ENCODE measurements at places on chromosomes 11 and 22.

GRCh38 chr22:43983808-43984207 lies 28.6 kb downstream of the SAMM50 start:
- no peak for DNase-seq

DNA sequence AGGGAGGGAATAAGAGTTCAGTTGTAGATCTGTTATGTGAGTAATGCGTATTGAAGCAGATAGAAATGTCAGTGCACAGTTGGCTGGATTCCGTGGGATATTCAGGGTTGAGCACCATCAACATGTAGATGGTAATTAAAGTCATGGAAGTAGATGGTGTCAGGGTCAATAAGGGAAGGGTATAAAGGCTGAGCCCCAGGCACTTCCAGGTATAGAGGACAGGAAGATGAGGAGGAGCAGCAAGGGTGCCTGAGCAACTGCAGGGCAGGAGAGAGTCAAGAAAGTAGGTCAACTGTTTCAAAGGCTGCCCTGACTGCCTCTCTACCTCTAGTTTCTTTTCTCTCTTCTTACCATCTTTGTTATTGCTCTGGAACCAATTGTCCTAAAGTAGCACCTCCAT lies 85.9 kb downstream of the MICAL2 start:
- DNase-seq: no peak

- no peak for DNase-seq
Measured at GRCh38 chr11:108662700-108663099, 2.2 kb upstream of the DDX10 start.

DNA sequence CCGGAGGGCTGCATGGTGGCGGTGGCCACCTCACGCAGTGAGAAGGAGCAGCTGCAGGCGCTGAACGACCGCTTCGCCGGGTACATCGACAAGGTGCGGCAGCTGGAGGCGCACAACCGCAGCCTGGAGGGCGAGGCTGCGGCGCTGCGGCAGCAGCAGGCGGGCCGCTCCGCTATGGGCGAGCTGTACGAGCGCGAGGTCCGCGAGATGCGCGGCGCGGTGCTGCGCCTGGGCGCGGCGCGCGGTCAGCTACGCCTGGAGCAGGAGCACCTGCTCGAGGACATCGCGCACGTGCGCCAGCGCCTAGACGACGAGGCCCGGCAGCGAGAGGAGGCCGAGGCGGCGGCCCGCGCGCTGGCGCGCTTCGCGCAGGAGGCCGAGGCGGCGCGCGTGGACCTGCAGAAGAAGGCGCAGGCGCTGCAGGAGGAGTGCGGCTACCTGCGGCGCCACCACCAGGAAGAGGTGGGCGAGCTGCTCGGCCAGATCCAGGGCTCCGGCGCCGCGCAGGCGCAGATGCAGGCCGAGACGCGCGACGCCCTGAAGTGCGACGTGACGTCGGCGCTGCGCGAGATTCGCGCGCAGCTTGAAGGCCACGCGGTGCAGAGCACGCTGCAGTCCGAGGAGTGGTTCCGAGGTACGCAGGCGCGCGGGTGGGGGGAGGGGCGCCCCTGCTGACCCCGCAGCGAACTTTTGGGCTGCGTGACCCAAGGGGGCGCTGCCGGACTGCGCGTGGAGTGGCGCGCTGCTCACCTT lies 670 bp downstream of the NEFH start:
- DNase-seq: no peak

GRCh38 chr11:125085301-125086081 lies 22.4 kb downstream of the SLC37A2 start:
- DNase-seq: no peak

DNA sequence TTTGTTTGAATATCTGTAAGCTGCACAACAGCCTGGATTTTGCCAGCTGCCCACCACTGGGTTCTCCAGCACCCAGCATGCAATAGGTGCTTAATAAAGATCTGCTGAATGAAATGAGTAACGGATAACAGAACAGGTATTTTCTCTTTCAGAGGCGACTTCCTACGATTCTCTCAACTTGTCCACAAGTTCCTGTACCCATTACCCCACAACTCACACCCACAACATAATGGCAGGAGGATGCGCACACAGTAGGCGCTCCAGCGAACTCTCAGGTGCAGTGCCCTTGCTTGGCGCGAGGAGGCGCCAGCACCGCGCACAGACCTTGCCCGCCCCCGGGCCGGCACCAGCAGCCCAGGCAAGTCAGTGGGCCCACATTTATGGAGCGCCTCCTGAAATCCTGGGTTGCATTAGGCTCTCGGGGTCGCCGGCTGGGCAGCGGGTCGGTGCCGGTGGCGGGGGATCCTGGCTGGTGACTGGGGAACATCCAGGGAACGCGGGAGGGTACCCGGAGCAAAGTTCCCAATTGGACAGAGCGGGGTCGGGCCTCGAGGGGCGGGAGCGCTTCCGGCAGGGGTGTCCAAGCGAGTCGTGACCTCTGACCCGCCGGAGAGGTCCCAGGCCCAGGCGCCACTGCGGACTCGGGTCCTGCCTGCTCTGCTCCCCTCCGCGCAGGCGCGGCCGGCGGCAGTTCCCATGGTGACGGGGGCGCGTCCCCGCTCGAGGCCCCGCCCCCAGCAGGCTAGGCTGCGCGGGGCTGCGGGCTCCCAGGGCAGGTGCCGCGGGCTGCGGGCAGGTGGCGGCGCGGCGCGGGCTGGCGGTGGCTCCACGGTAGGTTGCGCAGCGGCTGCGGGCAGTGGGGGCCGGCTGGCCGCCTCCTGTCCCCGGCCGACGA lies at the start of gene KIAA1671:
Gene KIAA1671 (plus strand): TSS at position 775 of the 895 bp plus-strand sequence. CDS start 75,284 bp downstream, outside the sequence.
- no peak for DNase-seq

DNA sequence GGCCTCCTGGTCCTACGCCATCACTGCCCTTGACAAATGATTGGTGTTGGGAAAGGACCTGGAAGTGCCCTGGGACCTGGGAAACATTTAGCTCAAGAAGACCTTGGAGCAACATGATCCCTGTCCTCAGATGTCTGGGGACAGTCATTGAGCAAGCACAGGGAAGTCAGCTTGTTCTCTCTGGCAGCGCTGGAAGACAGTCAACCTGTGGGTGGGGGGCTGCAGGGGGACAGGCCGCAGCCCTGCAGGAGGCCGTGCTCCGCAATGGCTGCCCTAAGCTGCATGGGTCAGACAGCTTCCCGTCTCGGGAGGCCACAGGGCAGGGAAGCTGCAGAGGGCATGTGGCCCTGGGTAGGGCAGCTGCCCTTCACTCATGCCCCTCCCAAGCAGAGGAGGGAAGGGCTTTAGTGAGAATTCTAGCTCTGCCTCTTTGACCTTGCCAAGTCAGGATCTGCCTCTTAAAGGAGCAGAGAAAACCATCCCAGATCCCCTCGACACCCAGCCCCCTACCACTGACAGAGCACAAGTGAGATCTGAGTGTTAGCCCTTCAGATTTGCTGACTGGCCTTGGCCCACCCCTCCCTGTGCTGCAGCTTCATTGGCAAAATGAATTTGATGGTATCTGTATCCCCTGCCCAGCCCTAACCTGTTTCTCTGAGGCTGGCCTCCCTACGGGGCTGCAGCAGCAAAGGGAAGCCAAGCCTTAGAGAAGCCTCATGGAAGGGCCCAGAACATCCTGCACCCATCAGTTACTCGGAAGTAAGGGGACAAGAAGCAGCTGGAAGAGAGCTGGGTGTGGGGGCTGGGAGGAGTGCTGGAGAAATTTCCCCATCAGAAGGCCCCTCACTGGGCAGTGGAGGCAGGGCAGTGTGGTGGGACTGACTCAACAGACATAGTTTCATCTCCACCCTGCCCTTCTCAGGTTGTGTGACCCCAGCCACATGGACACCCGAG lies 6.2 kb upstream of the SREBF2 start:
- no peak for DNase-seq

GRCh38 chr11:86046116-86046515 lies 22.8 kb downstream of the PICALM start:
- no peak for DNase-seq

GRCh38 chr11:7936615-7937014 lies 4.9 kb downstream of the OR10A3 start:
- DNase-seq: no peak

GRCh38 chr11:11728386-11728785 lies 106.6 kb upstream of the GALNT18 start:
- no peak for DNase-seq

GRCh38 chr11:1172729-1173117 lies 15.0 kb downstream of the MUC5AC start:
- no peak for DNase-seq

- DNase-seq: no peak
Measured at GRCh38 chr11:33984682-33985389, 66.7 kb upstream of the CAPRIN1 start.

DNA sequence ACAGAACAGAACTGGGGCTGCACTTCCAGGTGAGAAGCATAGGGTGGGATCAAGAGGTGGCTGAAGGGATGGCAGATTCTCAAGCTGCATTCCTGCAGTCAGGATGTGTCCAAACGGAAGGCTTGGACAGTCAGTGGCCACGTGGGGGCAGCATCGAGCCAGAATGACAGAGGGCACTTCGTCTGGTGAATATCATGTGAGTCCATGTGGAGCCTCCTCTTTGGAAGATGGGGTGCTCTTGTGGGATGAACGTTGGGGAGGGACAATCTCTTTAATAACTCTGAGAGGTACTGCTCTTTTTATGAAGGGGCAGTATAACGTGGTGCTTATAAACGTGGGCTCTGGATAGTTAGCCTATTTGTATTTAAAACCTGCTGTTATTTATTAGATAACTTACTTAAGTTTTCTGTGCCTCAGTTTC lies 154.9 kb upstream of the NAV2 start:
- peak; percentile 26 for DNase-seq

DNA sequence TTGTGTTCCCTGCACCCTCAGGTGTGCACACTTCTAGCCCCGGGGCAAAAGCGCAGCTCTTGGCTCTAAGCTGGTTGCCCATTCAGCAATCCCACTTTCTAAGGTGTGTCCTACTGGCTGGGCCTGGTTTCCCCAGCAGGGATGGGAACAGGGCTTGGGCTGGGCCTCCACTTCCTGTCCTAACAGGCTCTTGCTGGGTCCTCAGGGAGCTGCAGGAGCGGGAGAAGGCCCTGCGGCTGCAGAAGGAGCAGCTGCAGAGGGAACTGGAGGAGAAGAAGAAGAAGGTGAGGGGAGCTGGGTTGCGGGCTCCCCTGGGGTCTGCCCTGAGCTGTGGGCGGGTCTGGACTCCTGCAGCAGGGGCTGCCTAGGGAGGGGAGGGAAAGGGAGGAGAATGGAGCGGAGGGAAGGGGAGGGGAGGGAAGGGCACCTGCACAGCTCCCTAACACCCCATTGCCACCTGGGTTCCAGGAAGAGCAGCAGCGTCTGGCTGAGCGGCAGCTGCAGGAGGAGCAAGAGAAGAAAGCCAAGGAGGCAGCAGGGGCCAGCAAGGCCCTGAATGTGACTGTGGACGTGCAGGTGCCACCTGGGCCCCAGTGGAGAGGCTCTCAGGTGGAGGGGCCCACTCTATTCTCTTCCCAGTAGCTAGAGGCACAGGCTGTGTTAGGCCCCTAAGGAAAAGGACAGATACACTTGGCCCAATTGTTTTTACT lies 24.6 kb downstream of the INCENP start:
- DNase-seq: no peak

GRCh38 chr22:37607010-37607934 lies 1.4 kb upstream of the GGA1 start:
- peak; percentile 39 for DNase-seq

DNA sequence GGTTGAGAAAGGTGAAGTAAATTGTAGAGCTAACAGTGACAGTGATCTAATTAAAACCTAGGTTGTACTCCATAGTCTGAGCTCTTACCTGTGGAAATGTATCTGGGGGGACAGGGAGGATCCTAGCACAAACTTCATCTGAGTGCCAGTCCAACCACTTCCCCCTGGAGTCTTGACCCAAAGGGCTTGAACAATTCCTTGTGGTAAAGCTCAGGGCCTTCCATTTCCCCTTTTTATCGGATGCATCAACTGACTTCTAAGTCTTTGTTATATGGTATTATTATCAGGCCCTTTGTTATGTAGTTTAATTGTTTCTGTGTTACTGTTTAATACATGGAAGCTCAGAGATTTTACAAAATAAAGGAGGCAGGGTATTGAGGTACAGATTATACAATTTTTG lies 140.2 kb upstream of the SESN3 start:
- no peak for DNase-seq

DNA sequence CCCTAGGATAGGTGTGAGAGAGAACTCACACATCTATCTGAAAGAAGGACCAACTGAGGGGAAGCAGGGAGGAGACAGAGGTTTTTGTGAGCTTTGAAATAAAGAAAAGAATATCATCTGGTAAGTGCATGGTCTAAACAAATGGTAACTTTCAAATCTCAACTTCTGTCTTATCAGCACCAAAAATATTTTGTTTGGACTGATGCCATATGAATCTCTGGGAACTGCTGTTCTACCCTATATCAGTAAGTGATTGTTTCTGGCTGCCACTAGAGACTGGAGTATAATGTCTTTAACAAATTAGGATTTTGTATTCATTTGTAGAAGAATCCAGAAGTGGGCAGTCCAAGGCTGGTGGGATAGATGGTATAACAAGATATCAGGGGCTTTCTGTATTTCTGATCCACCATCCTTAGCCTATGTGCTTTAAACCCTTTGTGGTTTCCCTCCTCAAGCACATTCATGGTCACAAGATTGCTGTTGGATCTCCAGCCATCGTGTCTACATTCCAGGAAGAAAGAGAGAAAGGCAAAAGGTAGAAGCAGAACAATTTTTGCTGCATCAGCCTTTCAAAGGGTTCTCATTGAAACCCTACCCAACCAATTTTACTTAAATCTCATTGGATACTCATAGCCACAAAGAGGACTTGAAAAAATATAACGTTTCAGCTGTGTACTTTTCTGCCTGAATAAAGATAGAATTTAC lies 4.7 kb downstream of the HEPHL1 start:
- no peak for DNase-seq

GRCh38 chr22:23874871-23875270 lies 17.2 kb downstream of the SLC2A11 start:
- no peak for DNase-seq

DNA sequence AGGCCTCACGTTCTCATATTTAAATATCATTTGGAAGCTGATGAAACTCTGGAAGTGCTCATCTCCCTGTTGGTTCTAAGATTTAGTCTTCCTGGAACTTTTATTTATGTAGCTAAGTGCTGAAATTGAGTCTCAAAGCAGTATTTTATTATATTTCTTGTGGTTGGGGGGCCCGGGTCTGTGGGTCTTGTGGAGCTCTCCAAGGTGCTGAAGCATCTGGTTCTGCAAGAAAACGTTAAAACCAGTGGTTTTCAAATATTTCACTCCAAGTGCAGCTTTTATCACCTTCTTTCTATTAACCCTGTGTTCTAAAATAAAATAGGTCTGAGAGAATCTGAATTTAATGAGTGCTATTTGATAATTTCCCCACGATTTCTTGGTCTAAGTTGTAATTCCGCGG lies 1404.8 kb downstream of the TBC1D22A start:
- DNase-seq: no peak

GRCh38 chr11:68976095-68976494 lies 4.7 kb downstream of the MRGPRD start:
- no peak for DNase-seq

All from NCI-H187 treated with DMSO at 0.1 percent for 48 hours (cell line).